ENCODE measurements at places on chromosomes 16 and 17.

DNA sequence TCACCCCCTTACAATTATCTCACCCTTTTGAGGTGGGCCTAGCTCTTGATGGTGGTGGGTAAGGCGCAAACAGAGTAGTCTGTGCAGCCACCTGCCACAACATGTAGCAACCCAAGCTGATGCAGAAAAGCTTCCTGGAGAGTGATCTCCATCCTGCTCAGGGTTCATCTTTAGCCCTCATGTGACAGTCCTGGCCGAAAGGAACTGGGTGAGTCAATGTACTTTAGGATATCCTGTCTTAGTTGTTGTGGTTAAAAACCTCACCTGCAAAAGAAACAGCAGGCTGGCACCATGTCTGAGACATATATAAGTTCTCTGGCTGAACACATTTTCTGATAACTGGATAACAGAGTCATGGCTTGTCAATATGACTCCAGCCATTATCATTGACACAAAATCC, 183.5 kb upstream of the CPHXL start:
- DNase-seq = no peak

GRCh38 chr16:66751992-66752322, 548 bp upstream of the DYNC1LI2 start:
- DNase-seq = no peak

- DNase-seq = no peak
Observed at GRCh38 chr16:88901718-88902337, 35.4 kb upstream of the PABPN1L start.

GRCh38 chr17:81612172-81612970, 24.5 kb downstream of the NPLOC4 start:
- DNase-seq = no peak

- DNase-seq = no peak
Observed at GRCh38 chr17:78855561-78856165, 15.0 kb upstream of the USP36 start.

DNA sequence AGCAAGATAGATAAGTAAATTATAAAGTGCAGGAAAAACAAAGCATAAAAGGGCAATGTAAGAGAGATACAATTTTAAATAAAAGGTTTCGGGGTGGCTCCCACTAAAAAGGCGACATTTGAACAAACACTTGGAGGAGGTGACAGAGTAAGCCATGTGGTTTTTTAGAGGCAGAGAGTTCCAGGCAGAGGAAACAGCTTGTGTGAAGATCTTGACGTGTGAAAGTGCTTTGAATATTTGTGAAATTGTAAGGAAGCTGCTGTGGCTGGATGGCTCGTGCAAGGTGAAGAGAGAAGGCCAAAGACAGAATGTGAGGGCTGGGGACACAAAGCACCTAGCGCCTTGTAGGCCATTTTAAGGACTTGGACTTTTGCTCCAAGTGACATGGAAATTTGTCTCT, 28.6 kb upstream of the HYDIN start:
- no peak for DNase-seq
